NCI-H2081 treated with DMSO at 0.1 percent for 48 hours (cell line): ENCODE measurements at places on chromosomes 5 and 9.

GRCh38 chr5:139294374-139295165 is 1.0 kb downstream of the MATR3 start:
- DNase-seq = no peak

- DNase-seq = no peak
Measured at GRCh38 chr9:30522486-30522885, 1862.0 kb upstream of the ACO1 start.

DNA sequence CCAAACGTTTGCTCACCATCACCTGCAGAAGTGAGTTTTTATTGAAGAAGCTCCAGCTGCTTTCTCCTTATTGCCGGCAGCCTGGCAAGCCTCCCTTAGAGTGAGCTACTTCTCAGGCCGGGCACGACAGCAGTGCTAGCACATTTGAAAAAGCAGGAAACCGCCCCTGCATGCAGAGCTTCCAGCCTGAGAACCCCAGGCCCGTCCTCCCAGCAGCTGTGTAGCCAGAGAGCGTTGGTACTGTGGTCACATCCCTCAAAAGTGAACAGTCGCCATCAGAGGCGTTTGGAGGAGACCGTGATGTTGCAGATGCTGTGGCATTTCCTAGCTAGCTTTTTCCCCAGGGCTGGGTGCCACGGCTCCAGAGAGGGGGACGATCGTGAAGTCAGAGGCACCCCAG is 23.5 kb downstream of the SLC25A25 start:
- DNase-seq = no peak

GRCh38 chr5:132470010-132470392 is 20.6 kb downstream of the IRF1 start:
- DNase-seq = no peak

GRCh38 chr9:131695366-131695765 is 44.5 kb downstream of the RAPGEF1 start:
- DNase-seq = no peak

DNA sequence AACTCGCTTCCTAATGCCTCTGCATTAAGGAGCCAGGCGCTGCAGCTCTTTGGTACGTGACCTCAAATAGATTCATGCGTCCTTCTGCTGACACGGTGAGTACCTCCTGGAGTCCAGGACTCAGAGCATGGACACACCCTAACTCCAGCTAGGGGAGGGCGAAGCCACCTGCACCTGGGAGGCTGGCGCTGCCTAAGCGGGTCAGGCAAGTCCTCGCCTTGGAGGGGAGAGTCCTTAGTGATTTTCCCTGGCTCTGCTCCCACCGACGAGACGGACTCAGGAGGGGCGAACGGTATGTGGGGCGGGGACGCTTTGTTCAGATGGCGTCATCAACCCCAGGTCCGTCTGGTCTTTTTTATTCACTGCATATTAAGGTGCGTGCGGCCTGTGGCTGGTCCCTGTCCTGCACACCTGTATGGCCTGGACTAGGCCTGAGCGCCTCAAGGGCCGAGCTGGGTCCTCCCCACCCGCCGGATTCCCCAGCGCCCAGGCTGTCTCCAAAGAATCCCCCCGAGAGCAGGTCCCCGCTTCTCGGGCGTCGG is 50.3 kb downstream of the NSUN2 start:
- DNase-seq = no peak

- no peak for DNase-seq
Measured at GRCh38 chr9:99167694-99168093, 54.0 kb downstream of the ALG2 start.

DNA sequence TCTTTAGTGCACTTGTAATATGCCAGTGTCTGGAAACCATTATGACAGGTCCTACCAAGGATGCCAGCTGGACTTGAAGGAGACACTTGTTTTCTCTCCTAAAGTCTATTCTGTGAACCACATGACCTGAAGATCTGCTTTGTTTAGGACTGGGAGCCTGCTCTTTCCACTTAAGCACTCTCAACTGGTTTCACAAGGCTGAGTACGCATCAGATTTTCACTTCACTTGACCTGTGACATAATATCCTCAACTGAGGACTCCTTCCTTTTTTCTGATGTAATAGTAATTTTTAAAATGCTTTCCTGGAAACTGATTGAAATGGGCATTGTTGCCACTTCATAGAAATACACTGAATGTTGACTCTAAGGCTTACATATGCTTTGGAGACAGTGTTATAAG is 52.2 kb downstream of the PDE8B start:
- no peak for DNase-seq

GRCh38 chr5:3511519-3511918 is 84.1 kb upstream of the IRX1 start:
- DNase-seq = no peak

GRCh38 chr9:38699337-38699736 is 20.6 kb downstream of the FAM240B start:
- no peak for DNase-seq

- DNase-seq = no peak
Measured at GRCh38 chr5:175576591-175576990, 81.3 kb upstream of the HRH2 start.

DNA sequence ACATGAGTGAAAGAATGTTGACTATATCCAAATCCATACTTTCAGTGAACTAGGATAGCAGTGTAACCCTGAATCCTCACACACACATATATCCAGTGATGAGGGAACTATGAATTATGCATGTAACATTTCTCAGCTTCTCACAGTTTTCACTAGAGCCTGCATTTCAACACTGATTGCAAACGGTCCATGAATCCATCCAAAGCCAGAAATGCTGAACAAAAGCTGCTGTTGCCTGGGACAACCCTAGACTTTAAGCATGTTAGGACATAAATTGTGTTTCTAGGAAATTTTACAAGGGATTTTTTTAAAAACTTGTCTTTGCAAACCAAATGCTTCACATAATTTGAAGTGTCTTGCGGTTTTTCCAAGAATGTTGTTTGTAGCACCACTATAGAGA is 2010.0 kb upstream of the WWC1 start:
- no peak for DNase-seq

DNA sequence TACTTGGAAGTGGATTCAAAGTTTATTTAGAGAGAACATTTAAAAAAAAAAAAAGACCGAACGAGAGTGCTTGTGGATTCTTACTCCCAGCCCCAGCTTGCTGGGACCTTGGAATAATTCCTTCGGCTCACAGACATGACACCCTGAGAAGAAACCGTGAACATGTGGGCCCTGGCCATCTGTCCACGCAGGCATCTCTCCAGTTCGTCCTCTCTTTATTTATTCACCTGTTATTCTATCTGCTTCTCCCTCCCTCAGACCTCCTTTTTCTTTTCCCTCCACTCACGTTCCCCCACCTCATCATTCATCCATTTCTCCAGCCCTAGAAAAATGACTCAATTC is 93.7 kb upstream of the PHYKPL start:
- DNase-seq = no peak

- DNase-seq = no peak
Measured at GRCh38 chr5:60487476-60487875, 212.5 kb downstream of the DEPDC1B start.

GRCh38 chr9:123550797-123551196 is 194.8 kb downstream of the CRB2 start:
- no peak for DNase-seq

- DNase-seq = no peak
Measured at GRCh38 chr5:168317521-168318147, 26.2 kb downstream of the WWC1 start.

DNA sequence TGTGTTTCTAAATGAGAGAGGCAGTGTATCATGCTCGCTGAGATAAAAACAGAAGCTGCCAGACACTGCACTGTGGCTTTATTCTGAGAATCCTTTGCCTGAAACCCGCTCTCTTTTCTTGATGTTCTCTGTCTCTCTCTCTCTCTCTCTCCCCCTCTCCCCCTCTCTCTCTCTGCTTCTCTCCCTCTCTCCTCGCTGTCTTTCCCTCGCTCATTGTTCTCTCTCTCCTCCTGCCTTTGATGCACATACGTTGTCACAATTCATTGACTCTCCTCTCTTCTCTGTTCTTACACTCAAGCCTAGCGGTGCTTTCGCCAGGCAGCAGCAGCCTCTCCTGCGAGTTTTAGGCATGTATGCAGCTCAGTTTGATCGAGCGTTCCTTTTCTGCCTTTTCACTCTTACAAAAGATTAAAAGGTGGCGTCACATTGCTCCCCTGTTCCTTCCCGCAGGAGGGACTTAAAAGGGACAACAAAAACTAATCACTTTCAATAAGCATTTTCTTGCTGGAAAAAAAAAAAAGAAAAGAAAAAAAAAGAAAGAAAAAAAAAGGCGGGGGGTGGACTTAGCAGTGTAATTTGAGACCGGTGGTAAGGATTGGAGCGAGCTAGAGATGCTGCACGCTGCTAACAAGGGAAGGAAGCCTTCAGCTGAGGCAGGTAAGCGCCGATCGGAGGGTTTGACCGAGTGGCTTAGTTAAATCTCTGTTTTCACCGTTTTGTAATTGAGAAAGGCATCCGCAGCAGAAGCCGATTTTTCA is 717.9 kb upstream of the WWC1 start:
- peak; percentile 43 for DNase-seq

GRCh38 chr9:131218370-131218769 is 57.9 kb downstream of the FAM78A start:
- DNase-seq = no peak

GRCh38 chr9:27679338-27679737 is 106.1 kb upstream of the C9orf72 start:
- no peak for DNase-seq

DNA sequence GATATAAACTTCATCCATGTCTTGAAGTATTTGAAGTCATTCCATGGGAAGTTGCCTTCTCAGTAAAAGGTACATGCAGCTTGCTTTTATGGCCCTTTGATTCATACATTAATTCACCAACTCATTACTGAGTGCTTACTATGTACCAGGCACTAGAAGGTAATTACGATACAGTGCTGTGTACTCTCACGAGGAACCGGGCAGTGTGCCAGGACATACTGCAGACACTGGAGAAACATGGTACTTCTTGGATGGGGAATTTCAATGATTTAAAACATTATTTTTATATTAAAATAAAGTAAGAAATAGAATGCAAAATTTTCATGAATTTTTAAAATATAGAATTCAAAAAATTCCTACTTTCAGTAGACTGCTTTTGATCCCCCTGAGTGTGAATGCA is 71.4 kb upstream of the WDR41 start:
- DNase-seq = no peak
